ENCODE measurements at places on chromosomes 13 and 19. TPM values are rescaled to one million over a fixed set of nuclear protein-coding genes. Genes with fewer than 3 reads are reported as not detected.

KIR2DL3 gene
- not detected for total RNA-seq

DNA sequence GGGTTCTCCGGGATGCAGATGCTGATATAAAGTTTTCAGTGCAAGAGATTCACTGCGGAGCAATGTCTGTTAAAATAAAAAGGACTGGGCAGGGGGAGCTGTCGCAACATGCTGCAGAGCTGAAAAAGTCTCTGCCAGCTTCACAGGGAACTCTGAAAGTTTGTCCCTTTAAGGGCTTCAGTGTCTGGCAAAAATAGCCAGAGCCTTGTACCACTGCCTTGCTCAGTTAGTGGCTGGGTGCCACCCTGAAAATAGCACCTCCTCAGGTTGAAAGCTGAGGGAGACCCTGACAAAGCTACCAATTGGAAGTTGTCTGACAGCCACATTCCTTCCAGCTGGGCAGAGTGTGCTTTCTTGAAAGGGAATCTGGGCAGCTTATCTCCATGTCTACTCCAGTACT is 3.0 kb upstream of the NDFIP2 start:
- peaks cover 17% of the 10 kb centered on the region for H3K27me3 ChIP-seq
- H3K27ac ChIP-seq, result no peak overlapping the region
- no peaks in the 10 kb centered on the region for H3K36me3 ChIP-seq
- H3K4me3 ChIP-seq, result no peak overlapping the region
- no peaks in the 10 kb centered on the region for H3K4me1 ChIP-seq

DNA sequence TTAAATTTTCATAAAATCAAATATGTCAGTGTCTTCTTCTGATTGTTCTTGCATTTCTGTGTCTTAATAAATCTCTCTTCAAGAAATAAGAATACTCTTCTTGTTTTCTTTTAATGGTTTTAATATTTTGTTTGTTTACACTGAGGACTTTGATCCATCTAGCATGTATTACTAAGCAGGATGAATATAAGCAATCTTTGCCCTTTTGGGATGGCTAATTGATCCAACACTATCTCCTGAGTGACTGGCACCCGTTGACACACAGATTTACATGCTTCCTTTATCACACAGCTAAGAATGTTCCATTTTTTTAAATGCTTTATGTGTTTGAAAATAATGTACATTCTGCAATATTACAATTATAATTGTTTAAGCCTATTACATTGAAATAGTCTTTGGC is 134.5 kb downstream of the TBC1D4 start:
- H3K4me3 ChIP-seq, result no peak overlapping the region
- H3K4me1 ChIP-seq, result no peaks in the 10 kb centered on the region
- no peaks in the 10 kb centered on the region for H3K27me3 ChIP-seq
- H3K36me3 ChIP-seq, result no peaks in the 10 kb centered on the region
- no peak for DNase-seq

- H3K36me3 ChIP-seq, result no peaks in the 10 kb centered on the region
- H3K4me1 ChIP-seq, result peaks cover 2% of the 10 kb centered on the region
- peak overlapping the region; percentile 77 for H3K4me3 ChIP-seq
- no peaks in the 10 kb centered on the region for H3K27me3 ChIP-seq
These were observed 3.5 kb upstream of the NAPSA start for GRCh38 chr19:50368649-50369570.

DNA sequence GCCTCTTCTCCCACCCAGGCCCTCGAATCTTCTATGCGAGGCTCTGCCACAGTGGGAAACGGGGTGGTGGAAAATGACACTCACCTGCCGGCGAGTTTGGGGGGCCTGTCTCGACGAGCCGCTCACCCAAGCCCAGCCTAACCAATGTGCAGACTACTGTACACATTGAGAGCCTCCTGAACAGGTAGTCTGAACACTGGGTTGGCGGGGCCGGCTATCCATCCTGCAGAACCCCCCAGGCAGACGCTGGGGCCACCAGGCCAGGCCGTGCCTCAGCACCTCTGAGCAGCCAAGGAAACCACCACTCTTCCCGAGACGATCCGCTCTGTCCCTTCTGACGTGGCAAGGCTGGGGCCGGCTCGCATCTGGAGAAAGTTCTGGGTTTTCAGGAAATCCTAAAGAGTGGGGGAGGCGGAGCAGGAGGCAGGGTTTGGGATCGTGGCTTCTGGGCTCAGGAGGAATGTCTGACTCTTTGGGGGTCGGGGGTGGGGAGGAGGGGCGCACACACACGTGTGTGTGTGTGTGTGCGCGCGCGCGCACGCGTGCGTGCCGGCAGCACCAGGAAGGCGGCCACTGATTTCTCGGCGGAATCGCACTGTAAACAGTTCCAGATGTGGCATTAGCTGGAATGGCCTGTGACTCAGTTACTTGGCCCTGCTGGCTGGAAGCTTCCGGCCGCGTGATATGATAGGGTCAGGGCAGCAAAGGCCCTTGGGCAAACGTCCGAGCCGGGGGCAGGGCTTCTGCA is 18.5 kb downstream of the TMED1 start:
- H3K36me3 ChIP-seq, result peaks cover 42% of the 10 kb centered on the region
- DNase-seq, result peak; percentile 90
- H3K4me1 ChIP-seq, result peaks cover 22% of the 10 kb centered on the region
- no peaks in the 10 kb centered on the region for H3K27me3 ChIP-seq

DNA sequence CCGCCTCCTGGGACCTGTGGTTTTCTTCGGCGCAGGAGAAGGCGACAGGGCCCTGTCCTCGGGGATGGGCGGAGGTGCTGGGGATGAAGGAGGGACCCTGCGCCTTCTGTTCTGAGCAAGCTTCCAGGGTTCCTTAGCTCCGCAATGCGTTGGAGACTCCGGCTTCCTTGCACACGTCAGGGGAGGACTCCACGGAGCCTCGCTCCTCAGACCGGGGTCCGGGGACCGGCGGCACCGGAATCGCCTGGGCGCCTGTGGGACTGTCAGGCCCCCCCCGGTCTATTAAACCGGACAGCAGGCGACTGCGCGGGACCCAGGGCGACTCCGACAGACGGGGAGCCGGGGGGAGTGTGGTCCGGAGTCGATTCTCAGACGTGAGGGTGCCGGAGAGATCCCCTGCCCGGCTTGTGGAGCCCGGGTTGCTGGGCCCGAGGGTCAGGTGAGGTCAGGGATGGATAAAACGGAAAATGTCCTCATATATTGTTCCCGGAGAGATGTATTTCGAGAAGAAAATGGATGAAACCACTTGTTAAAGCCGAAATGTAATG is 227.4 kb downstream of the TEX29 start:
- H3K36me3 ChIP-seq, result no peaks in the 10 kb centered on the region
- no peak overlapping the region for H3K4me3 ChIP-seq

GRCh38 chr13:29713839-29714238 is 118.4 kb upstream of the SLC7A1 start:
- H3K27ac ChIP-seq, result no peak overlapping the region
- no peak for DNase-seq
- H3K27me3 ChIP-seq, result peaks cover 7% of the 10 kb centered on the region
